RKO (cell line): ENCODE measurements at places on chromosomes 7 and 10.

- DNase-seq: no peak
Measured at GRCh38 chr7:34332006-34332405, 326.0 kb upstream of the NPSR1 start.

DNA sequence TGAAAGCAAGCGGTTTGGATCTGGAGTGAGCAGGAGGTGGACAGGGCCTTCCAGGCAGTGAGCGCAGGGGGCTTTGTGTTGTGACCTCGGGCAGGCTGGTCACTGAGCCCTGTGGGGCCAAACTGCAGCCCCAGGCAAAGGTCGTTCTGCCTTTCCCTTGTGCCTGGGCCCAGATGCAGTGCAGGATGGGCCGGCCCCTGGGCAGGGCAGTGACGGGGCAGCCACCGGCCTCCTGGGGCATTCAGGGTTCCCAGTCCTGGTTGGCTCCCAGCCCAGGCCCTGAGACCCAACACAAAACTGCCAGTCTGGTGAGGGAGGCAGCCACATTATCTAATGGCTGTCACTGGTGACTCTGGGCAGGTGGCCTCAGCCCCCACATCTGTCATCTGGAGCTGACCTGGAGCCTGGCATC is 7.1 kb downstream of the ARPC1B start:
- DNase-seq: no peak

GRCh38 chr7:37592366-37592765 is 91.2 kb upstream of the GPR141 start:
- DNase-seq: no peak

DNA sequence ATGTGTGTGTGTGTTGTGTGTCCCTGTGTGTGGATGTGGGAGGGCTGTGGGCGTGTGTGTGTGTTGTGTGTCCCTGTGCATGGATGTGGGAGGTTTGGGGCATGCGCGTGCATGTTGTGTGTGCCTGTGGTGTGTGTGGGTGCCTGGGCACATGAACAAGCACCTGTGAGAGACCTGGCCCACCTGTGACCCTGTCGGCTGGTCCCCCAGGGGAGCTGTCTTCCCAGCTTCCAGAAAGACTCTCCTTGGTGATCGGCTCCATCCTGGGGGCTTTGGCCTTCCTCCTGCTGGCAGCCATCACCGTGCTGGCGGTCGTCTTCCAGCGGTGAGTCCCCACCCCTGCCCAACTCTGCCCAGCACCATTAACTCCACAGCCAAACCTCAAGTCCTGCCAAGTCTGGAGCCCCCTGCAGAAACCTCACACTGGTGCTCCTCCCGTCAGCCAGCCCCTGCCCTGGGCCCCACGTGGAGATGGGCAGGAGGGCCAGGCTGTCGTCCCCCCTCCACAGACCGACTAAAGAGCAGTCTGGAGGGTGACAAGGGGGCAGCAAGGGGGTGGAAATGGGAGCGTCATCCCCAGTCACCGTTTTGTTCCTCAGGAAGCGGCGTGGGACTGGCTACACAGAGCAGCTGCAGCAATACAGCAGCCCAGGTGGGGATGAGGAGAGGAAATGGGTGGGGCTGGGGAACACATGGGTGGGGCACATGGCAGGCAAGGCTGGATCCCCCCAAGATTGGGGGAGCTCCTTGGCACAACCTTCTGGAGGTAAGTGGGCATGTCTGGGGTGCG is 12.7 kb downstream of the EPHB6 start:
- no peak for DNase-seq

DNA sequence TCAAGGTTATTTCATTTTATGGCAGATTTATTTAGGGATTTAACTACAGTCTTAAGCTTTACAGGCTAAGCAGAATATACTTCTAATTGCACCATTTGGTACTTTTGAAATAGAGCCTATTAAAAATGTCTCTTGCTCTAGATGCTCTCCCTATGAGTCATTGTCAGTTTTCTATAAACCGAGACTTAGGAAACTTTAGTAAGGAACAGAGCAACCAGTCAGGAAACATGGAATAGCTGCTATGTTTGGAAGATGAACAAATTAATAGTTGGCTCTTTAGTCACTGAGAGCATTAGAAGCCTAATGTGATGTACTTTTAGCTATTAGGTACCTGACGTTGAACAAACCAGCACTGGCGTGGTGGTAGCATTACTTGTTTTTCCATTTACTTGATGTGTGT is 35.3 kb downstream of the INPP5F start:
- DNase-seq: no peak

DNA sequence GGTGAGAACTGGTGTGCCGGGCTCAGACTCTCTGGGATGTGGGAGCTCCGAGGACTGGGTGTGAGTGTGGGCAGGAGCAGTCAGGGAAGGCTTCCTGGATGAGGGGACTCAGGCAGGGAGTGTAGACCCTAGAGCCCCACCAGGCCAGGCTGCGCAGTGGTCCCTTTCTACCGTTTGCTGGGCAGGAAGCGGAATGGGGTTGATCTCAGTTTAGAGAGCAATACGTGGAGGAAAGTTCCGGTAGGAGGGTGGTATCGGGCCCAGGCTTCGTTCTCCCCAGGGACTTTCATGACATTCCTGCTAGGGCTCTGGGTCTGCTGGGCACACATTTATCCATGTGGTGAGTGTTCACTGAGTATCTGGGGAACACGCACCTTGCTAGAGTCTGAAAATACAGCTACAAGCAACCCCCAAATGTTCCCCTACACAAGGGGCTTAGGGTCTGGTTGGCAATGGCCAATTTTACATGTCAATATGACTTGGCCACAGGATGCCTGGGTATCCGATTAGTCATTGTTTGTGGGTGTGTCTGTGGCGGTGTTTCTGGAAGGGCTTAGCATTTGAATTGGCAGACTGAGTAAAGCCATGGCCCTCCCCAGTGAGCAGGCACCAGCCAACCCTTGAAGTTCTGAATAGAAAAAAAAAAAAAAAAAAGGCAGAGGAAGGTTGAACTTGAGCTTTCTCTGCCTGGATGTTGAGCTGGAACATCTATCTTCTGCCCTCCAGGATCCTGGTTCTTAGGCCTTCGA is 20.8 kb downstream of the GHRHR start:
- peak; percentile 32 for DNase-seq

GRCh38 chr7:88395715-88396114 is 89.0 kb upstream of the STEAP4 start:
- DNase-seq: no peak

GRCh38 chr7:71553306-71553705 is 421.4 kb downstream of the GALNT17 start:
- no peak for DNase-seq

DNA sequence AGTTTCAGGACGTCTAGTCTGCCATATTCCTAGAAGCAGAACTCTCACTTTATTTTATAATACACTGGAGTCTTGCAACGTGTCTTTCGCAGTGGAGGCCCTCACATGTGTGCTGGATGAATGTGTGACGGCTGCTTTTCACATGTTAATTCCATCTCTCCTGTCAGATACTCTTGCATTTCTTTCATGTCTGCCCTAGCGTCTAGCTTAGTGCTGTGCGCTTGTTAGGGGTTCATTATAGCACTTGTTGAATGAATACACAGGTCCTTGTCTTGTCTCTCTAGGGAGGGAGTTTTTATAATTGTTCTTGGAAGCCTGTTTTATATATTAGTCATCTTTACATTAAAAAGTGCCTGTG is 94.4 kb downstream of the MAP3K8 start:
- DNase-seq: no peak

DNA sequence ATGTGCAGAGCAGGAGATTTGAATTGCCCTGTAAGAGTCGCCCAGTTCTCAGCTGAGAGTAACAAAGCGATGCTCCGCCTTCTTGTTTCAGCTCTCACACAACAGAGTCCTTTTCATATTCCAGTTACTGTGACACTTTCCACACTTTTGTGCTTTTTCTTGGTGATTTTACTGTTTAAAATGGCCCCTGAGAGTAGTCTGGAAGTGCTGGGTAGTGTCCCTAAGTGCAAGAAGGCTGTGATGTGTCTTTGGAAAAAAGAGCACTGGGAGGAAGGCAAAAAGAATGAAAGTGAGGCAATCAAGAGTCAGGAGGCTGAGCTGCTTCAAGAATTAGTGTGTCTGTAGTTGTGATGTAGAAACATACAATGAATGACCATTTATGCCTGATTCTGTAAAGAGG is 201.2 kb upstream of the SEMA3E start:
- DNase-seq: no peak

GRCh38 chr10:132420981-132421846 is 24.2 kb downstream of the PWWP2B start:
- no peak for DNase-seq

- no peak for DNase-seq
Measured at GRCh38 chr10:66882271-66882670, 43.6 kb upstream of the LRRTM3 start.

DNA sequence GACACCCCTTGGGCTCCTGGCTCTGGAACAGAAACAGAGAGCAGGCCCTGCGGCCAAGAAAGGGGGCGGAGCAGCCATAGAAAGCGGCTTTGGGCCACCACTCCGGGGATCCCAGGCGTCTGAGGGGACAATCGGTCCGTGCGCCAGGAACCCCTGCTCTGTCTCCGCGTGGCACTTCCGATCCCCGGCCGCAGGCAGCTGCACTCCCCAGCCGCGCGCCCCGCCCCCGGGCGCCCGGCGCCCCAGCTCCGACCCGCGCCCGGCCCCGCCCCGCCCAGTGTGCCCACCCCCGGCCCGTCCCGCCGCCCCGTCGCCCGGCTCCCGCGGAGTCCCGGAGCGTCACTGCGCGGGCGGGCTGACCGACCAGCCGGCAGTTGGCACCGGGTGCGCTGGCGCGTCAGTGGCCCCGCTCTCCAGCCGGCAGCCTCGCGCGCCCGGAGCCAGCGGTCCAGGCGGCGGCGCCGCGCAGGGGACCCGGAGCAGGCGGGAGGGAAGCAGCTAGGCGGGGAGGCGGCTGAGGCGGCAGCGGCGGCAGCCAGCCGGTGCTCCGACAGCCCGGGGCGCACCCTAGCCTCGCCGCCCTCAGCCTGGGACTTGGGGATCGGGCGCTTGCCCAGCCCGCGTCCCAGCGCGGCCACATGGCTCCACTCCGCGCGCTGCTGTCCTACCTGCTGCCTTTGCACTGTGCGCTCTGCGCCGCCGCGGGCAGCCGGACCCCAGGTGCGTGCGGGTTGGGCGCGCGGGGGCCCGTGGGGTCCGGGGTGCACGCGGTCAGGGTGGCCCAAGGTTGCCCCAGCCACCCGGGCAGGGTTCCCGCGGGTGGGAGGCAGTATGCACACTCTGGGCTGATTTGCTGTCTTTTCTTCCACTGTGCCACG is at the start of gene ADAMTS14:
Gene ADAMTS14 (plus strand): TSS at position 342 of the 878 bp plus-strand sequence. CDS start 297 bp downstream, at position 639.
- no peak for DNase-seq

- no peak for DNase-seq
Measured at GRCh38 chr10:3203972-3204371, 31.4 kb upstream of the PITRM1 start.

GRCh38 chr7:80954191-80954590 is 35.3 kb upstream of the SEMA3C start:
- DNase-seq: no peak

DNA sequence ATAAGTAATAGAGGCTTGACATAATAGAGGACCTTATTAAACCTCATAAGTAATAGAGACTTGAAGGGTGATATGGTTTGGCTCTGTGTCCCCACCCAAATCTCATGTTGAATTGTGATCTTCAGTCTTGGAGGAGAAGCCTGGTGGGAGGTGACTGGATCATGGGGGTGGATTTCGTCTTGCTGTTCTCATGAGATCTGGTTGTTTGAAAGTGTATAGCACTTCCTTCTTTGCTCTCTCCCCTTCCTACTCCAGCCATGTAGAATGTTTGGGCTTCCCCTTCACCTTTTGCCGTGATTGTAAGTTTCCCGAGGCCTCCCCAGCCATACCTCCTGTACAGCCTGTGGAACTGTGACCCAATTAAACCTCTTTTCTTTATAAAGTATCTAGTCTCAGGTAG is 8.6 kb downstream of the KIFBP start:
- DNase-seq: no peak

GRCh38 chr10:15155978-15156656 is 12.4 kb downstream of the NMT2 start:
- no peak for DNase-seq

- DNase-seq: no peak
Measured at GRCh38 chr7:82317760-82318159, 125.8 kb downstream of the CACNA2D1 start.

- DNase-seq: no peak
Measured at GRCh38 chr10:3877211-3878000, 92.4 kb upstream of the KLF6 start.

GRCh38 chr7:137583172-137583571 is 239.6 kb upstream of the PTN start:
- DNase-seq: no peak
